ENCODE measurements at places on chromosomes 13 and 19.

GRCh38 chr13:24687611-24688010 is 7.4 kb downstream of the ATP12A start:
- no peak for DNase-seq

- no peak for DNase-seq
Measured at GRCh38 chr13:19908350-19908986, 45.0 kb upstream of the ZMYM5 start.

DNA sequence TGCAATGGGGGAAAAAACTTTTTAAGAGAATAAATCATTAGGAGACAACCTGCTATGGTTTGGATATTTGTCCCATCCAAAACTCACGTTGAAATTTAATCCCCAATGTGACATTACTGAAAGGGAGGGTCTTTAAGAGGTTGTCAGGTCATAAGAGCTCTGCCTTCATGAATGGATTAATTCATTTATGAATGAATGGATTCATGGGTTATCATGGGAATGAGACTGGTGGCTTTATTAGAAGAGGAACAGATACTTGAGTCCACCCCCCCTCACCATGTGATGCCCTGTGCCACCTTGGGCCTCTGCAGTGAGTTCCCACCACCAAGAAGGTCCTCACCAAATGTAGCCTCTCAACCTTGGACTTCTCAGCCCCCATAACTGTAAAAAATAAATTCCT is 37.0 kb upstream of the DCT start:
- no peak for DNase-seq

DNA sequence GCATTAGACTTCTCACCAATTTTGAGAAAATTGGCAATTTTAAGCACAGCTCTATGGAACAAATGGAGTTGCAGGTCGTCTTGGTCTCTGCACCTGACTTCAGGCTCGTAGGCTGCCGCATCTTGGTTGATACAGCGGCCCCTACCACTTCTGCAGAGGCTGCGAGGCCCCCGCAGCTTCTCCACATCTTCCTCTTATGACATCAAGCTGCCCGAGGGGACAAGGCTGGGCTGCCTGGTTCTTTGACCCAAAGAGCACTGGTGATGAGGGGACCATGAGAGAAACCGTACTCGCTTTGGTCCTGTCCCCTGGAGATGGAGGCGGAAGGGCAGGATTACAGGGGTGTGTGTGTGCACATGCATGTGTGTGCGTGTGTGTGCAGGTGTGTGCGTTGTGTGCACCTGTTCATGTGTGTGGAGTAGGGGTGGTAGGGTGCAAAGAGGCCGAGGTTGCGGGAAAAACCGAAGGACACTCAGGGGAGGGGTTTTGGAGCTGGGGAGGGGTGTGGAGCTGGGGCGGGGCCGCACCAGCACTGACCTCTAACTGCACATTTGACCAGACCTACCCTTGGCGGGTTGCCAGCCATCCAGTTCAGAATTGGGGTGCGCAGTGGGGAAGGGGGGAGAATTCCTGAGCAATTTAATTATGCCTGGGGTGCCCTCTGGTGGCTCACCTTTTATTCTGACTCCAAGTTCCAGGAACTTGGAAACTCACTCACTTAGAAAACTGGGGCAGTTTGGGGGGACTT is 65.1 kb upstream of the ARHGEF7 start:
- no peak for DNase-seq

GRCh38 chr19:45524575-45525129 is 17.4 kb downstream of the VASP start:
- DNase-seq: no peak

Data from stimulated activated CD4-positive, alpha-beta T cell treated with anti-CD3 and anti-CD28 coated beads, Interleukin-4, amount 100 ng/mL, for 48 hours (primary cell).